Activated T-cell treated with anti-CD3 and anti-CD28 coated beads, Interleukin-2, amount 50 U/mL, for 1 hour (primary cell): ENCODE measurements at places on chromosomes 7 and 10.
A peak's percentile ranks its signal among the peaks of the same experiment; 100 is the strongest.

DNA sequence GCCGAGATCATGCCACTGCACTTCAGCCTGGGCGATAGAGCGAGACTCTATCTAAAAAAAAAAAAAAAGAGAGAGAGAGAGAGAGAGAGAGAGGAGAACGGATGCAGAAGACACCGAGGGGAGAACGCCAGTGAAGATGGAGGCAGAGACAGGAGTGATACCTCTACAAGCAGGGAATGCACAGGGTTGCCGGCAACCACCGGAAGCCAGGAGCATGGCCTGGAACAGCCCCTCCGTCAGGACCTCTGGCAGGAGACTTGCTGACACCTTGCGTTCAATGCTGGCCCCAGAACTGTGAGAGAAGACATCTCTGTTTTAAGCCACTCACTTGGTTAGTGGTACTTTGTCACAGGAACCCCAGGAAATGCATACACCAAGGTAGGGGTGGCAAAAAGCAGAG, 38.1 kb upstream of the DUSP5 start:
- DNase-seq, result no peak

- no peak for DNase-seq
Observed at GRCh38 chr10:45515630-45516029, 141.6 kb downstream of the ALOX5 start.

GRCh38 chr10:60722623-60723022, 55.7 kb upstream of the CDK1 start:
- DNase-seq, result no peak

DNA sequence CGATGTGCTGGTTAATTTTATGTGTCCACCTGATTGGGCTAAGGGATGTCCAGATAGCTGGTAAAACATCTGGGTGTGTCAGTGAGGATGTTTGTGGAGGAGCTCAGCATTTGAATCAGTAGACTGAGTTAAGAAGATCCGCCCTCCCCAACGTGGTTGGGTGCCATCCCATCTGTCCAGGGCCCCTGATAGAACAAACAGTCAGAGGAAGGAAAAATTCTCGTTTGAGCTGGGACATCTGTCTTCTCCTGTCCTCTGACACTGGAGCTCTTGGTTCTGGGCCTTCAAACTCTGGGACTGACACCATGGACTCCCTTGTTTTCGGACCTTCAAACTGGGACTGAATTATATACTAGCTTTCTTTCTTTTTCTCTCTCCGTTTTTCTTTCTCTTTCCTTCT, 59.6 kb downstream of the CARD11 start:
- no peak for DNase-seq

DNA sequence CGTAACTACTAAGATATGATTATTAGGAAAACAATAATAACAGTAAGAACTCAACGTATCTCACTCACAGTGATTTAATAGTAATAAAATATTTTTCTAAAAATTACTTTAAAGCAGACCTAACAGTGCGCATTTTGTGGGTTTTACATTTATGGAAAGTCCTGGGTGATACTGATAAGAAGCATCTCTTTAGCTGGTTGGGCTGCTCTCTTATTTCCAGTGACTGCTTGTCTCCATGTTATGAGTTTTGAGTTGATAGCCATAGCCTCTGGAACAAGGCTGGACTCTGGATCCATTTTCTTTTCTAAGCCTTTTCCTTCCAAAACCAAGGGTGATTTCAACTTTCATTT, 29.5 kb upstream of the INHBA start:
- no peak for DNase-seq

- no peak for DNase-seq
Observed at GRCh38 chr7:64639267-64640001, 26.5 kb upstream of the ZNF107 start.

DNA sequence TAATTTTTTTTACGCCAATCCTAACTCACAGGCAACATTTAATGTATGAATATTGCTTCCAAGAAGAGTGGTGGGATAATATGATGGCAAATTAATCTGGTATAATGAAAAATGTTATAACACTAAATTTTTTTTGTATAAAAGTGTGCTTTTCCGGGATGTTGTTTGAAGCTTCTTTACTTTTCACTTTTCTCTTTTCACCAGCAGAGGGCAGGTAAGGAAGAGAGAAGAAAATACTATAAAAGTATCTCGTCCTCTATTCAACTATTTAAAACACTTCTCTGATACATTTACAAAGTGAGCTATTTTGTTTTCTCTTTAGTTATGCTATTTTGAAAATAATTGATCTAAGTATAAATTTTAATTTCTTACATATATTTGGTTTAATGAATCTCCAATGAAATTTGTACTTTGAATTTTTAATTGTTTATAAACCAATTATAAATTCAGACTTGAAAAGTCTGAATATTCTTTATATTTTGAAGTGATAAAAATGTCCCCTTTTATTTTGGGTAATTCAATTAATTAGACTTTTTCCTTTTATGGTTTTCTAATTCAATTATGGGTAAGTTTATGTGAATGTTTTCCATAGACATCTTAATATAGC, 20.7 kb upstream of the CFTR start:
- DNase-seq, result no peak

GRCh38 chr7:3089493-3089892, 45.8 kb upstream of the CARD11 start:
- DNase-seq, result no peak

- no peak for DNase-seq
Observed at GRCh38 chr10:131997366-131998049, 15.8 kb upstream of the BNIP3 start.

- no peak for DNase-seq
Observed at GRCh38 chr7:29611941-29612544, 48.4 kb downstream of the PRR15 start.

GRCh38 chr10:82778908-82779307, 903.9 kb downstream of the NRG3 start:
- no peak for DNase-seq

GRCh38 chr10:5975641-5976473, 1.5 kb downstream of the IL15RA start:
- peak; percentile 35 for DNase-seq

DNA sequence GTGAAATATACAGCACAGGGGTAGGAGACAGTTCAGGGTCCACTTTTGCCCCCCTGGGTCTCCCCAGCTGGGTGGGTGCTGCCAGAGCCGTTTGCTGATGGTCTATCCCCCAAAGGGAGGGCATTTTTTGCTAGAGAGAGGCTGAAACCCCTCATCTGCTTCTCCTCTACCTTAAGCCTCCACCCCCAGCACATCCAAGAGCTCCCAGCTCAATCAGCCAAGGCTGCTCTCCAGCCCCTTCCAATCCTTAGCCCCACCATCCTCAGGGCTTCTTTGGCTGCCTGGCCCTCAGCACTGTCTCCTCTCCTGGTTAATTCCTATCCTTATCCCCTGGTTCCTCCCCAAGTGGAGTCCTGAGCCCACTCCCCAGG, 153.1 kb downstream of the AOAH start:
- DNase-seq, result no peak
